Caudate nucleus (tissue), 63 donors: ENCODE measurements at places on chromosomes 12 and 14.

- DNase-seq: peak; percentile 16
These were observed 86.6 kb downstream of the KDM2B start for GRCh38 chr12:121494093-121494787.

GRCh38 chr12:109946505-109946904, 46.4 kb downstream of the TCHP start:
- peak; percentile 14 for DNase-seq

GRCh38 chr14:51304941-51305340, 64.9 kb downstream of the TMX1 start:
- no peak for DNase-seq

GRCh38 chr14:92926180-92926845, 3.4 kb downstream of the CHGA start:
- DNase-seq: no peak

- DNase-seq: no peak
These were observed 9.8 kb downstream of the DHRS1 start for GRCh38 chr14:24289649-24290280.

DNA sequence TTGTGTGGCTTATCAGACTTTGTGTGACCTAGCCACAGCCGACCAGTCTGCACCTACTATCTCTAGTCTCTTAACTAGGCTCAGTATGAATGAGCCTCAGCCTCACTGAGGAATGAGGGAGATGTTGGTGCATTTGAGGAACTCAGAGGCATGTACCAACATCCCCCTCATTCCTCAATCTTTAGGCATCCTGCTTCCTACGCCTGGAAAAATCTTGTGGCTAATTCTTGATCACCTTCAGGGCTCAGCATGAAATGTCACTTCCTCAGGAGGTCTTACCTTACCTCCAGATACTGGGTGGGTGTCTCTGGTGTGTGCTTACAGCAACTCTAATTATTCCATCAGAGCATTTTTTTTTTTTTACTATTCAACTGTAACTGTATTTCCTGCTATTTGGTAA, 148.8 kb upstream of the TMCC3 start:
- DNase-seq: no peak

DNA sequence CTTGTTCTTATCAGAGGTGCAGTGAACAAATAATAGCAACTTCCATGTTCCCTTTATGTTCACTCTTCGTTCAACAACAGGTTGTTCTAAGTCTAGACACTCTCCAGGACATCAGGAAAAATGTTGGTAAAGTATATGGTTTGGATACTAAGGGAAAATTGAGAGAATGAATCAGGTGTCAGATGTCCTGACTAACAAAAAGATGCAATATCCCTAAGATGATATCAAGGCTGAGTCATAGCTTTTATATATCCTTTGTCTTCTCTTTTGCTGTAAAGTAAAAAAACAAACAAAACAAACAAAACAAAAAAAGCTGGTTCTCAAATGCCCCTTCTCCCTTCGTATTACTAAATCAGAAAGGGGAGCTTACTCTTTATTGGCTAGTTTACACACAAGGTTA, 11.1 kb downstream of the GLIPR1L1 start:
- no peak for DNase-seq

- DNase-seq: no peak
These were observed 126.8 kb upstream of the PRMT8 start for GRCh38 chr12:3364226-3364625.

- DNase-seq: no peak
These were observed 254.4 kb upstream of the CCDC196 start for GRCh38 chr14:66231820-66232219.

DNA sequence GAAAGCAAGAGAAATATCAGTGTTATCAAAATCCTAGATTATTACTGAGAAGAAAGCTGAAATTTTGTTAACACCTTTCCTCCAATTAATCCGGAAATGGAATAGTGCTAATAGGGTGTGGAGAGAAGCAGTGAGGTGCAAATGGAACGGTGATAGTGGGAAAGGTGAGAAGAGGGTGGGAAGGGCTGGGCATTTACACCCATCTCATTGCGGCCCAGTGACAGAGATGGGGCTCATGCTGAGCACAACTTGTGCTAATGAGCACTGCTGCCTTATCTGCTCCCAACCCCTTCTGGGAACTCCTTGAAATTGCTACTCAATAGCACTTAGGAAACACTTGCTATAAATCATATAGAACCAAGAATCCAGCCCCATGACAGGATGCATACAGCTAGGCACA, 94.4 kb downstream of the PTPRR start:
- no peak for DNase-seq

DNA sequence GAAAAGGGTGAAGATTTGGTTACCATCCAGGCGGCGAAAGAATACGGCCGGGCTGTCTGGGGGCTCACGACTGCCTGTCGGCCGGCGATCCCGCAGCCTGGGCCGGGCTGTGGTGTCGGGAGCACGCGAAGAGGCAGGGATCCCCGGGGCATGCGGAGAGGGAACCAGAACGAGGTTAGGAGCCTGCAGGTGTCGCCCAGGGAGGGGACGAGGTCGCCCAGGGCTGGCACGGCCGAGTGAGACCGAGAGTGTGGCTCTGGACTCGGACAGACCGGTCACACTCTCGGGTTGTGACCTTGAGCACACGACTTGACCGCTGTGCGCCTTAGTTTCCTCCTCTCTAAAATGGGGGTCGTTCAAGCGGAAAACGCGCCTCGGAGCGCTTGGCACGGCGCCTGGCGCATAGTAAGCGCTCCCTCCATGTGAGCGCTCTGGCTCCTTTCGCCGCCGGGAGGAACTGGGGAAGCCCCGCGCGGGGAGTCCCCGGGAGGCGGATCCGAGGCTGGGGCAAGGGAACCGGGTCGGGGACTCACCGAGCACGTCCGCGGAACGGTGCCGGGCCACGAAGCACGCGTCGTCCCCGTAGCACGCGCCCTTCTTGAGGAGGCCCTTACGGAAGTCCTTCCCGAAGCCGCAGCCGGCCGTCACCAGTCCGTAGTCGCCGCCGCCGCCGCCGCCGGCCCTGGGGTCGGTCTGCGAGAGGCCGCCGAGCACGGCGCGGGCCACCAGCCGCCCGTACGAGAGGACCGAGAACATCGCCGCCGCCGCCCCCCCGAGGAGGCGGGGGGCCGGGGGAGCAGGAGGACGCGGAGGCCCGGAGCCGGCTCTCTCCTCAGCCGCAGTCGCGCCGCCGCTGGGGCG, 612 bp downstream of the PPTC7 start:
- no peak for DNase-seq

- no peak for DNase-seq
These were observed 29.7 kb downstream of the LGR5 start for GRCh38 chr12:71469258-71469750.

DNA sequence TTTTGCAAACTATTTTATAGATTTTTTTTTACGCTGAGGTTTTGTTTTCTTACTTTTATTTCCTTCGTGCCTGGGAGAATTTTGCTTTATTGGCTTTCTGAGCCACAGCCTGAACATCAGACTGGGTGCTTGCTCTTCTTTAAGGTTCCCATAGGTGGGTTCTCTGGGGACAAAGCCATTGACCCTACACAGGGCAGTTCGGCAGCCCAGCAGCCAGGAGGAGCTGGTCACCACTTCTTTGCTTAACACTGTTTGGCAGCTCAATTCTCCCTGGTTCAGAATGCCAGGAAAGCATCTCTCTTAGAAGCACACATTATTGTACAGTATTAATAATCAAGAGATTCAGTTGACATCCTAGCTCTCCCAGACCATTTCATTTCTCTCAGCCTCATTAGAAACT, 140.8 kb upstream of the NEDD1 start:
- DNase-seq: no peak

- DNase-seq: no peak
These were observed 156.5 kb downstream of the KCNK10 start for GRCh38 chr14:88166616-88167015.

DNA sequence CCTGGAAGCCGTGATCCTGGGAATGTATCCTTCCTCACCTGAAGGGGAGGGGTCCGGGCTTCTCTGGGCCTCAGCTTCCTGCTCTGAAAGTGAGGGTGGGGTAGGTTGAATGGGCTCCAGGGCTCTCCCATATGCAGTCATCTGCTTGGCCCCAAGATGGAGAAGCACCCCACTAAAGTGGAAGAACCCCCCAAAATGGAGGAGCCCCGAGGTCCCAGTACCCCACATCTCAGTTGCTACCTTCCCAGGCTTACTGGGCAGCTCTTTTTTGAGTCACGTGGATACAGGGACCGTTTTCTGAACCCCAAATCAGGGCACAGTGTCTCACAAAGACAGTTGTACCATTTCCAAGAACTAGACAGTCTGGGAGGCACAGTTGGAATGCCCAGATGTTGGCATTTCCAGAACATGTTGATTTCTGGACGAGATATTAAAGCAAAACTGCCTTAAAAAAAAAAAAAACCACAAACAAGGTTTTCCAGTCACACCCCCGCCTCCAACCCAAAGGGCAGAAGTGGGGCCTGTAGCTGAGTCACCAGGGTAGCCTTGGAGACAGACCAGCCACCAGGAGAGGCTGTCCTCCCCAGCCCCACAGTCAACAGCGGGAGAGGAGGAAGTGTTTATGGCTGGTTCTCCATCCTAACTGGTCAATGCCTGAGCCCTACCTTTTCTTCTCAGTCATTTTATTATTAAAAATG, 12.1 kb downstream of the VASH1 start:
- no peak for DNase-seq

- no peak for DNase-seq
These were observed 9.1 kb upstream of the RPAP3 start for GRCh38 chr12:47714826-47715386.
